ENCODE measurements at places on chromosomes 3 and 15.

GRCh38 chr3:164390046-164390445, 688.2 kb downstream of the SI start:
- DNase-seq = no peak

GRCh38 chr3:123813876-123814275, 70.3 kb downstream of the MYLK start:
- no peak for DNase-seq

DNA sequence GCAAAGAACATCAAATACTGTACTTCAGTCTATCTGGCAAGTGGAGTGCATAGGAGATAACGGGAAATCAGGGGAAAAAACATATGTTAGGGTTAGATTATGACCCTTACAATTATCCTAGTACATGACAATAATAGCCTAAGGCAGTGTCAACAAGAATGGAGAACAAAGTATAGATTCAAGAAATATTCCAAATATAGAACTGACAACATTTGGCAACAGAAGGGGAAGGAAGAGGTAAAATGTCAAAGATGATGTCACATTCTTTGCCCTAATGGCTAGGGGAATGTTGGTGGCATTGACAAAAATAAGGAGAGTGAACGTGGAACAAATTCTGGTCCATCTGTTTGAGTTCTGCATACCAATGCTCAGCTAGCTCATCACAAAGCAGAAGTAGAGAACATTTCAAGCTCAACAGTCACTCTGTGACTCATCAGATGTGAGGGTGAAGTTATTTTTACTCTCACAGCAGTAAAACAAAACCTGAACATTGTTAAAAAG, 15.5 kb upstream of the ATP8B4 start:
- DNase-seq = peak; percentile 68

- DNase-seq = no peak
These were observed 7.1 kb upstream of the SLC6A11 start for GRCh38 chr3:10808974-10809373.

GRCh38 chr3:140756240-140757016, 78.6 kb downstream of the TRIM42 start:
- no peak for DNase-seq

- no peak for DNase-seq
These were observed 6.3 kb upstream of the RTP4 start for GRCh38 chr3:187361835-187362234.

GRCh38 chr3:147141516-147142288, 264.6 kb downstream of the ZIC4 start:
- no peak for DNase-seq
